ENCODE measurements at places on chromosomes 3 and 15.

DNA sequence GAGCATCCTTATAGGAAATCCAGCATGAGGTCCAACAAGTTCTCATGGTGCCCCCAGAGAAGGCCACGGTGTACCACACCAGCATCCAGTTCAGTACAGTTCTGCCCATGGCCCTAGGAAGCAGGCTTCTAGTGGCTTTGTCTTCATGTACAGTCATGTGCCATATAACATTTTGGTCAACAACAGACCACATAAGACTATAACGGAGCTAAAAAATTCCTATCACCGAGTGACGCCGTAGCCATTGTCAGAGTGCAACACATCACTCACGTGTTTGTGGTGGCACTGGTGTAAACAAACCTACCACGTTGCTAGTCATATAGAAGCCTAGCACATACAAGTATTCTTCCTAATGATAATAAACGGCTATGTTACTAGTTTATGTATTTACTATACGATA is 209.0 kb downstream of the ARRDC4 start:
- no peak for DNase-seq

DNA sequence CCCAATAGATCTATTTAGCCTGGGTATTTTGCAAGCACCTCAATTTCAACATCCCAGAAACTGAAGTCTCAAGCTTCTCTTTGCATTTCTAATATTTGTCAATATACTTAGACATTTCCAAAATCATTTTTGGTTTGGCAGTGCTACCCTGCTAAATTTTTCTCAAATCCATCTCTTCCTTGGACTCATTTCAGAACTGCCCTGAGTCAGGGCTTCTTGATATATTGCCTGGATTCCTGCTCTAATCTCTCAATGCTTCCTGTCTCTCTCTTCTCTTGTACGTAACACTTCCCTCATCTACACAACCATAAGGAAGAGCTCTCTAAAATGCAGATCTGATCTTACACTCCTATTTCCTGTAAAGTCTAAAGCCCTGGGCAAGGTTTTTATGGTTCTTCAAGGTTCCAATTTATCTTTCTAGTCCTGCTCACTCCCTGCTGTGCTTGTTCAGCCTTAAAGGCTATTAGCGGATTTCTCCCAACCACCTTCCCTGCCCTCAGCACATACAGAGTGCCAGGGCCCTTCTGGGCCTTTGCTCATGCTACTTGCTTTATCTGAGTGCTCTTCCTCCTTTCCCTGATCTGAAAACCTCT is 53.0 kb upstream of the MME start:
- no peak for DNase-seq

GRCh38 chr3:129503471-129504291 is 24.8 kb upstream of the RHO start:
- DNase-seq, result no peak

- no peak for DNase-seq
Measured at GRCh38 chr3:32897001-32897601, 54.3 kb upstream of the CCR4 start.
